Thymus (tissue), 14 donors: ENCODE measurements at places on chromosomes 11 and 22.

DNA sequence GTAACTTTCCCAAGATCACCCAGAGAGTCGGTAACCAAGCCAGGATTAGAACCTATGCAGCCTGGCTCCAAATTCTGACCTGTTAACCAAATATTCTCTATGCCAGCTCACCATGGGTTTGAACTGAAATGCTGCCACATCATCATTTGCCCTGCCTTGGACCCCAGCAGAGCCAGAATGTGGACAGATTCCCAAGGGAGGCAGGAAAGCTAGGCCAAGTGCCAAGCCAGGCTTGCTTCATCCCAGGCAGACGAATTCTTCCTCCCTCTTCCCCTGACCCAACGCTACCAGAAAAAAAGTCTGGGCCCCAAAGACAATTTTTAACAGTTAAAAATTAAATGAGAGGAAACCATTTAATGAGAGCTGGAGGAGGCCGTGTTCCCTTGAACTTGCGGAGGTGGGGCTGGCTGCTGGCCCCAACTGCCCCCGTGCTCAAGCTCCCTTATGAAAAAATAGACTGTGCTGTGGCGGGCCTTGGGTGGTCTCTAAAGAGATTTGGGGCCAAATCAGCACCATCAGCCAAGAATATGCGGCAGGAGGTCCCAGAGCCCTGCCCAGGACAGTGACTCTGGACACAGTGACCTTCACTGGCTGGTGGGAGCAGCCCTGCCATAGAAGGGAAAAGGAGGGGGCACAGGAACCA lies 184.1 kb upstream of the SYT13 start:
- DNase-seq: no peak

DNA sequence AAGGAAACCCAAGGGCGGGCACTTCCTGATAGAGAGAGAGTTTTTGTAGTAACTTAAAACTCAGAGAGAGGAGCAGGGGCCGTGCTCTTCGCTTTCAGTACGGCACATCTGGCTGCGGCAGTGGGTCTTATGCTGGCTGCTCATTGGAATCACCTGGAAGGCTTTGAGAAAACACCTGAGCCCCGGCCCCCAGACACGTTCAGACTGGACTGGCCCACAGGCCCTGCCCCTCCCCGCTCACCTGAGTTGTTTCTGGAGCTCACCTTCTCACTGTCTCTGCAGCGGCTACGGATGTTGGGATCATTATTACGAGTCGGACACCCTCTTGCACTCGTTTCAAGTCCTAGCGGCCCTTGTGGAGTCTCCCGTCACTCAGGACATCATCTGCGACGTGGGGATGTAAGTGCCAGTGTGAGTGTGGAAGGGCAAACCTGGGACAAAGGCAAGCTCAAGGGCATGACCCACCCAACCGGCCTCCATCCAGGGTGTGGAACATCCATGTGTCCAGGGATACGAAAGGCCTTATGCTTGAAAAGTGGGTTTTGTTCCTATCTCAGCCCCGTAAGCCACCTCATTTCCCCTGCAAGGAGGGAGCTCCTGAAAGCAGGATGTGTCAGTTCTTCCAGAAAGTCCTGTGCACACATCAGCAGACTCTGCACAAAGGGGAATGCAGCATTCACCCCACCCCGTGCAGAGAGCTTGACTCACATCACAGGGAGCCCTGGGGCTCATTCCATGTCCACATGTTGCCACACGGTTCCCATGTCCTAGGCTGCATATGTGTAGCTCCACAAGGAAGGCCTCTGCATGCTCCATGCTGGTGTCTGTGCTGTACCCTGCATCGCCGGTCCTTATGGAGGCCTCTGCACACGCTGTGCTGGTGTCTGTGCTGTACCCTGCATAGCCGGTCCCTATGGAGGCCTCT lies 5.4 kb downstream of the NADSYN1 start:
- DNase-seq: no peak

DNA sequence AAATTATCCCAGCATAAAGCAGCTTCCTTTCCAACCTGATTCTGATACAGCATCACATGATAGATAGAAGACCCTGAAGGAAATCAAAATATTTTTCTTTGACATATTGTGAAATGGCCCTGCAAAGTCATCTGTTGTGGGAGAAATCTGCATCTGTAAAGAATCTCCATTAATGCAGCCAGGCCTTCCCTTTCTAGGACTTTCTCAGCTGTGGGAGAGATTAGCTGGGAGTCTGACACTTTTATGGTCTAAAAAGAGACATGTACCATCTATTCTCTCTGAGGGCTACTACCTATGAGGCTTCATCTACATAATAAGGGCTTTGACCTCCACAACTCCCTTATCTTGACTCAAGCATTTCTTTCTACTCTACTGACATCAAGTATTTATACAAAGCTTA lies 238.1 kb downstream of the SWAP70 start:
- no peak for DNase-seq

DNA sequence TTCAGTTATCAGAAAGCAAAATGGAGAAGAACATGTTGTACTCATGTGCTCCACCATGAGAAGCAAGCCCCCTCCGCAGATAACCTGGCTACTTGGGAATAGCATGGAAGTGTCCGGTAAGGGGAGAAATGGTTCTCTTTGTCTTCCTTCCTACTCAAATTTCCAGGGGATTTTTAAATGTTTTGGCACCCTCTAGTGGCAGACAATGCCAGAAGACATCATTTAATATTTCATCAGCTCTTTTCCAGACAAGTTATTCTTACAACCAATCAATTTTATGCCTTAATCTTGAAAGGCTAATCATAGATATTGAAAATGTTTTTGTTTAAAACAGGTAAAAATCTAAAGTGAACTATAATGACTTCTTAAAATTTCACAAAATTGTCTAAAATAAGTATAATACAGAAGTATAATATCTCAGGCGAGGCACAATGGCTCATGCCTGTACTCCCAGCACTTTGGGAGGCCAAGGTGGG lies 15.7 kb downstream of the CRTAM start:
- no peak for DNase-seq

- DNase-seq: no peak
These were observed 152.7 kb upstream of the BLID start for GRCh38 chr11:122268601-122269130.

- DNase-seq: no peak
These were observed 54.6 kb downstream of the GRIK4 start for GRCh38 chr11:120566176-120566575.

DNA sequence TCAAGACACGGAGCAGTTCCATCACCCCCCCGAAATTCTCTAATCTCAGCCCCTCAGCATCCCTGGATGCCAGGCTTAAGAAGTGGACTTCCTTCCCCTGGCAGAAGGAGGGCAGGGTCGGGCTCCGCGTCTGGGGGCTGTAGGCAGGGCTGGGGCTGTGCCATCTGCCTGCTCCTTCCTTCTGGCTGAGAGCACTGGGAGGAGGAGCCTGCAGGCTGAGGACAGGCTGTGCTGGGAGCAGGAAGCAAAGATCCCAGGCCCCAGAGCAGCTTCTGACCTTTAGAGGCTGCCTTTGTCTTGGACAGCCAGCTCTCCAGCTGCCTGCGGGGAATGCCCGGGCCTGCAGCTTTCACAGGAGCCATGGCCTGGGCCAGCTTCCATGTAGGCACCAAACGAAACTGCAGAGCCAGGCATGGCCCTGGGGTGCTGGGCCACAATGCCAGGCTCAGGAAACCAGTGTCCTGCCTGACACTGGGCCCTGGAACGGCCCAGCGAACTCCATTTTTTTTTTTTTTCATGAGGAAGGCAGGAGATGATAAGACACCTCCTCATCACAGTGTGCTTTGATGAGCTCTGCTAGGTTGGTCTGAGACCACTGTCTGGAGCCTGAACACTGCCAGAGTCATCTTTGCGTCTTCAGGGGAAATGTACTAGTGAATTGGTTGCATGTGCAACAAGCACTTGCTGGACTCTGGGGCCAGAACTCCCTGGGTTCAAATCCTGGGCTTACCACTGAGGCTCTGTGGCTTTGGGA lies 67.9 kb downstream of the MCM5 start:
- DNase-seq: no peak

DNA sequence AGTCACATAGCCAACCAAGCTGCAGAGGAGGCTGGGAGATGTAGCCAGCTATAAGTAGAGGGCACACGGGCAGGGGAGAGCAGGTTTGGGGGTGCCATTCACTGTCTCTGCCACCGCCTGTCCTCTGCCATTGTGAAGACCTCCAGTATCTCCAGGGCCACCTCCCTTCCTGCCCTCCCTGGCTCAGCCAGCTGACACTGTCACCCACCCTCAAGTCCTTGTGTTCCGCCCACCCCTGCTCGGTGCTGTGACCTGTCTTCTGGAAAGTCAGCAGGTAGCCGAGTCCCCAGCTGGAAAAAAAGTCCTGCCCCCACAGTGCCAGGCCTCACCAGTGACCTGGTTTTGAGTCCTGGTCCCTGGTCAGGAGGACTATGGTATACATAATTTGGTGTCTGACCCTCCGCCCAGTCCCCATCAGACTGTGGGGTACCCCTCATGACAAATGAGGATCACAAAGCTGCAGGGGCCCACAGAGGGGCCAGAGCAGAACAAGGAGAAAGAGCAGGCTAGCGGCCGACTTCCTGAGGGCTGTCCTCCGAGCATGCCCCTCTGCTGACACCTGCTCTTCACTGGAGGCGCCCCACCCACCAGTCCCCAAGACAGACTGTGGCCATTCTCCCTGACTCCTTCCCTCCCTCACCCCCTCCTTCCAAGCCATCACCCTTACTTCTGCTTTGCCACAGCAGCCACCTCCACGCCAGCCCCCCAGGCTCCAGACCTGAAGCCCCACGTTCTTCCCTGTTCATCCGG lies 7.1 kb upstream of the IL2RB start:
- no peak for DNase-seq

DNA sequence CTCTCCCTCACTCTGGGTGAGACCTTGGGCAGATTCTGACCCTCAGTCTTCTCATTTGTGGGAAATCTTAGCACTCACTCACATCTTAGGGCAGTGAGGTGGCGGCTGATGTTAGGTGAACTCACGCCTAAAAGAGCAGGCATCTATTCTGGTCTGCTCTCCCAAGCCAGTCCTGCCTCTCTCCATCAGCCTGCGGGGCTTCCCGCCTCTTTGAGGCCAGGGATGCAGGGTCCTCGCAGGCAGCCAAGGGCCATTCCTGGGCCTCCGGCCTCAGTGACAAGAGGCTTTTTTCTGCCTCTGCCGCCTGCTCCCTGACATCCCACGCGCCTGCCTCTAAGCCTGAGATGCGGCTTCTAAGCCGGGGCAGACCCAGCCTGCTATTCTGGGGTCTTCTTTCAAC lies 13.8 kb upstream of the FGF4 start:
- DNase-seq: no peak

DNA sequence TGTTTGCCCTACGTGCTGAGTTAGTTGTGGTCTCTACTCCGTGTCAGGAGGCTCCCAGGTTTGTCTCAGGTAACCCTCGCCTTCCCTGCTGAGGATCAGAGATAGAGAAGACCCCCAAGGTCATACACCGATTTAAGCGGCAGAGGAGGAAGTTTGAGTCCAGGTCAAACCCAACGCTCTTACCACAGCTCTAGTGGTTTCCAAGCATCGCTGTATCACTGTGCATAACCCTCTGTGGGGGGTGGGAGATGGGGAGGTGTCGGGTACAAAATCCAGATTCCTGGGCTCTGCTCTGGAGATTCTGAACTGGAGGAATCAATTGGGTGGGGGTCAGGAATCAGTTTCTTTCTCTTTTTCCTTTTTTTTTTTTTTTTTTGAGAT lies 627 bp downstream of the DNAJC4 start:
- no peak for DNase-seq

- no peak for DNase-seq
These were observed 183.5 kb downstream of the DSCAML1 start for GRCh38 chr11:117613521-117613920.

GRCh38 chr22:31719850-31720471 lies 30.0 kb downstream of the PRR14L start:
- DNase-seq: no peak

DNA sequence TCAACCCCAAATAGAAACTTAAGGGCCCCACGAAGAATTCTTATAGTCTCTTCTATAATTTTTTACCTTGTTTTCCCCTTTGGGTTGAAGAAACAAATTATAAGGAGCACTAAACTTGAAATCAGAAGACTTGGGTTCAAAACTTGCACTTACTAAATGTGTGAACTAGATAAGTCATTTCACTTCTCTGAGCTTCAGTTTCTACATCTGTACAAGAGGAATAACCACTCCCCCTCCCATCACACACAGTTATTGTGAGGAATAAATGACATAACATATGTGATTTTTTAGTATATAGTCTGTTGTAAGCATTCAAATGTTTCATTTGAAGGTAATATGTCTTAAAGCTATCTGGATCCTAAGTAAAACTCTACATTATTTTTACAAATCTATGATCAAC lies 78.8 kb downstream of the LIF start:
- no peak for DNase-seq

- DNase-seq: no peak
These were observed 21.1 kb upstream of the CSTF3 start for GRCh38 chr11:33182246-33182878.

DNA sequence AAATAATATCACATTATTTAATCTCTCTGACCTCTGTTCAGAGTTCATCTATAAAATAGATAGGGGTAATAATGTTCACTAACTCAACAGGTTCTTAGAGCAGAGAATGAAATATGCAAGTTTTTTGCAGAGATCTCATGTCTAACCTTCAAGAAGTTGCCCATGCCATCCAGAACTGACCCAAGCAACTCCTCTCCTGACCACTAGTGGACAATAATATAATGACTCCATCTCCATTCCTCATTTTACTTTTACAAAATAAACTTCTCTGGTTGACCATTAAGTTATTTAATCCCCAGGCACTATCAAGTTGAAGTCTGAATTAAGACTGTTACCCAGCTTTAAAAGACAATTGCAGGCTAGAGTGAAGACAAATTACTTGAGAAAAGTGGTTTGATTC lies 382.6 kb downstream of the KCNA4 start:
- DNase-seq: no peak

DNA sequence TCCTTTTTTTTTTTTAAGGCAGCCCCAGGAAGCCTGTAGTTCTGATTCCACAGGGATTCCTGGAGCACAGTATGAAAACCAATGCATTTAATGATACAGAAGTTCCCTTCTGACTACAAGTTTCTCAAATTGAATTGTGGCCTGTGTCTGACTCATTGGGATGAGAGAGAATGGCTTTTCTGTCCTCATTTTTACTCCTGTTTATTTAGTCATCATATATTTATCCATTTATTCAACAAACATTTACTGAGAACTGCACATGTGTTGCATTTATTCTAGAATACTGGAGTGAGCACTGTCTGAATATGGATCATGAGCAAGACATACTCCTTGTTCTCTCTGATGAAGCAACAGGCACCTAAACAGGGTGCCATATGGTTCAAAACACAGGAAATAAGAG lies 231.2 kb downstream of the NTM start:
- DNase-seq: no peak

DNA sequence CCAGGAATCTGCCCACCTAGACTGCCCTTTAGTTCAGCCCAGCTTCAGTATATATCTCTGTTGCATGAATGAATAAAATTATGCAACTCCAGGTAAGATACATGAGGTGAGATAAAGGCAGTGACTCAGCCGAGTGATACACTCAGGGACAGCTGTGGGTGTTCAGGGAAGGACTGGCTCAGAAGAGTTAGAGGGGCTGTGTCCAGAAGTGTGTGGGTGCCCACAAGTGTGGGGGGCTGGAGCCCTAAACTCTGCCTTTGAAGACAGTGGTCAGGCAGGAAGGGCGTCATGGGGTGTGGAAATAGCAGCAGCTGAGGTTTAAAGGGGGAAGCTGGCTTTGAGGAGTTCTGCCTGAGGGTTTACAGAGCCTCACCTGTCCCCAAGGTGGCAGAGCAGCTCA lies 8.3 kb downstream of the FTH1 start:
- DNase-seq: no peak

GRCh38 chr11:42992594-42992993 lies 319.2 kb upstream of the API5 start:
- DNase-seq: no peak
